ENCODE measurements at places on chromosomes 3 and 15.

DNA sequence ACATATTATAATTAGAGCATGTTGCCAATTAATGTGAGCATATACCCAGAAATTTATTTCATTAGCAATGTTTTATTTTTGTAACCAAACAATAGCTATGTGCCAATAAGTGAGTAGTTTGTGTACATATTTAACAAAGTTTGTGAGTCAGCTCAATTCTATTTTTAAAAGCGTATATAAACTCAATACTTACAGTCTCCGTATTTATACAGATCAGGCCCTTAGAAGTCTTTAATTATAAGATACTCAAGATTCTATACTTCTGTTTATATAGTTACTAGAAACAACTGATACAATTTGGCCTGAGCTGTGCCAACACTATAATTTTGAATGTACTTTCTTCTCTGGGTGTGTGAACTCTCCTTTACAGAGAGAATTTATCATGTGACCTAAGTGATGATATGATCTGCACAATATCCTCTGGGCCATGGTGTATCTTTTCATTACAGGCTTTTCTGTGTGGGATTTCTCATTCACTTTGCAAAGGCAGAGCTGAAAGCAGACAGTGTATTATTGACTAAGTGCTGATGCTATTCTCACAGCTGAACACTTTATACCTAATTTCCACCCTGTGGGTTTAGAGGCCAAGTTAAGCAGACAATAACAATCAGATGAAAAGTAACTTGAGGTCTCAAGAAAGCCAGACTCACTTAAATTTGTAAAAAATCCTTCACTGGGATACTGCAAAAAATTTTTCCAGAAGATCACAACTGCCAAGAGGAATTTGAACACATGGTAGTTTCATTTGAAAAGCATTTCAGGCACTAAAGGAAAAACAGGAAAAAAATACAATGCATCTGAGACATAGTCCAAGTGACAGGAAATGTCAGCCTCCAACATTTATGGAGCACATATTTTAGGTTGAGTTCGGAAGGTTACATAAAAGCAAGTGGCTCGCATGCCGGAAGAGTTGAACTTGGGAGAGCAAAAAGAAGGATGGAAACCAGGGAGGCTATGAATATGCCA is 277.9 kb upstream of the SEMA6D start:
- no peak for DNase-seq

DNA sequence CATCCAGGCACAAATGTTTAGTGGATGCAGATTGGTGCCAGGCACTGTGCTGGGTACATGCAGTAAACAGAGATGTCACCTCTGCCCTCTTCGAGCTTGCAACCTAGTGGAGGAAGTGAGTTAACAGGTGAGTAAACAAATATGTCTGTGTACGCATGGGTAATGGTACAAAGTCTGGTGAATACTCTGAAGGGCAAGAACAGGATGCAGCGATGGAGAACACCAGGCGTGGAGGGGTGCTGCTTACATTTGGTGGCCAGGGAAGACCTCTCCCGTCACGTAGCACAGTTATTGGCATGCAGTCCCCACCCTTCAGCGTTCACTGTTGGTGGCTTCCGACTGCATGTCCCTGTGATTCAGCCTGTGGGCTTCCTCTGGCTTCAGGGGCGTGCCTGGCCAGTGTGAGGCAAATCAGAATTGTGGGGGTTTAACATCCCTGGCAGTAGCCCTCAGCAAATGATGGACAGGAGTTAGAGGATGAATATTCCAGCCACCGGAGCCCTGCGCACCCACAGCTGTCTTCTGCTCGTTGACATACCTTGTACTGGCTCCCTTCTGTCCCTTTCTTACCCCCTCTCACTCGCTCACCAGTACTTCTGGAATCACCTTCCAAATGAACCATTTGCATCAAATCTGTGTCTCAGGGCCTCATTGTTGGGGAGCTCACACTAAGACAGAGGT is 9.1 kb upstream of the HDAC11 start:
- DNase-seq = no peak

- no peak for DNase-seq
These were observed 531.4 kb downstream of the FOXP1 start for GRCh38 chr3:71051893-71052687.

GRCh38 chr3:107268469-107268868 is 108.8 kb upstream of the CCDC54 start:
- no peak for DNase-seq

GRCh38 chr3:192652727-192653126 is 74.6 kb downstream of the FGF12 start:
- DNase-seq = no peak
